ENCODE measurements at places on chromosomes 7 and 10. TPM values are rescaled to one million over a fixed set of nuclear protein-coding genes. Genes with fewer than 3 reads are reported as not detected.

The GPER1 gene
- 0.21 TPM for total RNA-seq

The FEZF1 gene
- total RNA-seq, result under 0.01 TPM

The SMO gene
- 3.1 TPM for total RNA-seq

The PTF1A gene
- total RNA-seq, result not detected

The NPFFR1 gene
- not detected for total RNA-seq

The PLXDC2 gene
- 5.5 TPM for total RNA-seq

The OR6B1 gene
- total RNA-seq, result not detected

All from nasal cavity respiratory epithelium epithelial cell of viscerocranial mucosa (primary cell).